ENCODE measurements at places on chromosomes 4 and X.

- H3K27me3 ChIP-seq = peaks cover 2% of the 10 kb centered on the region
- no peaks in the 10 kb centered on the region for H3K36me3 ChIP-seq
- peaks cover 13% of the 10 kb centered on the region for H3K4me1 ChIP-seq
- H3K27ac ChIP-seq = peak overlapping the region; percentile 64
Measured at GRCh38 chrX:154727871-154728270, 23.0 kb downstream of the GAB3 start.

DNA sequence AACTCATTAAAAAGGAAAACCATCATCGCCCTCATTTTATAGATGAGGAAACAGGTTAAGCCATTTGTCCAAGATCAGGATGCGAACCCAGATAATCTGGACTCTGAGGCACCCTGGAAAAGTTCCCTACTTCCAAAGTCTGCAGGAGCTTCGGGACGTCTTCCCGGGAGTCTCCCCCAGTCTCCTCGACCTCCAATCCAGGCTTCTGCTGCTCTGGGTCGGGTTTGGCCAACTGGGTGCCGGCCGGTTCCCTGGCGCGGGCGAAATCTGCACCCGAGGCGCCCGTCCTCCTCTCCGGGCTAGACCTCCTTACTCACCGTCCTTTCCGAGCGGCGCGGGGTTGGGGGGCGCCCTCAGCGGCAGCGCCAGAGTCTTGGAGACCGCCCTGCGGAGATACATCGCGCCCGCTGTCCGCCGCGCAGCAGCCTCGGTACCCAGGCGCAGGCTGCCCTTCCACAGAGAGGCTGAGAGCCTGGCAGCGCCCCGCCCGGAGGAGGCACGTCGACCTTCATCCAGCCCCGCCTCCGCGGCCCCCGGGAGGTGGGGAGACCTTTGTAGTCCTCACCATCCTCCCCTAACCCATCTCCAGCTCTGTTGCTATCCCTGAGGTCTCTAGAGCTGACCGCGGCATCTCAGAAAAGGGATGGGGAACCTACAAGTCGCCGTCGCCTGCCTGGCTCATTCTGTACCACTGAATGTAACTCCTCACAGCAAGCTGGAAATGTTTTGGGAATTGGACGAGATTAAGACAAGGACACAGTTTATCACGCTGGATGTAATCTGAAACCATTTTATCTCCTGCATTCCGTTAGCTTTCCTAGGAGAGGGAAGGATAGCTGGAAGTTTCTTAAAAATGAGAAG is at the start of gene MGARP:
TSS of gene MGARP (minus strand) at position 466 of the 861 bp plus-strand sequence. CDS start at position 399, 67 bp downstream.
- H3K4me3 ChIP-seq = peak within 1 kb of the TSS; percentile 53
- H3K27ac ChIP-seq = no peak within 1 kb of the TSS
- H3K4me1 ChIP-seq = peaks cover 3% of the 10 kb centered on the region
- H3K27me3 ChIP-seq = peaks cover 6% of the 10 kb centered on the region

DNA sequence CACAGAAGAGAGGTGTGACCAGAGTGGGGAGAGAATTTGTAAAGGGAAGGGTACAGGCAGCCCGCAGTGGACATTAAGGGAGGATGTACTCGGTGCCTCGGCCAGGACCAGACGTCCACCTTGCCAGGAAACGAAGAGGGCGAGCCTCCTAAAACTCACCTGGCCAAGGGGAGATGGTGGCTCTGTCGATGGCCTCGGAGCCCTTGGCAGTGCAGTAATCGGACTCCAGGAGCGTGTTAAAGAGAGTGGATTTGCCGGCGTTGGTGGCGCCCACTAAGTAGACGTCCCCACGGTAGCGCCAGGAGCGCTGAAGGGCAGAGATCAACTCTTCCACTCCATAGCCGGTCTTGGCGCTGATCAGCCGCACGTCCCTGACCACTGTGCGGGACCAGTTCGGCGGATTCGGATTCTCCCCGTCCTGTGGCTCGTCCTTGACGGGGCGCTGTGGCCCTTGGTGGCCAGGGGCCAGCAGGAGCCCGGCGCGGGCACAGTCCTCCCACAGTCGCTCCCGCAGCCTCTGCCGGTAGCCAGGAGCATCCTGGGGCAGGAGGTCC is 1.0 kb downstream of the NOA1 start:
- DNase-seq = no peak
- peaks cover 22% of the 10 kb centered on the region for H3K4me1 ChIP-seq
- H3K27me3 ChIP-seq = peaks cover 15% of the 10 kb centered on the region
- H3K4me3 ChIP-seq = peak overlapping the region; percentile 94
- peak overlapping the region; percentile 93 for H3K27ac ChIP-seq

DNA sequence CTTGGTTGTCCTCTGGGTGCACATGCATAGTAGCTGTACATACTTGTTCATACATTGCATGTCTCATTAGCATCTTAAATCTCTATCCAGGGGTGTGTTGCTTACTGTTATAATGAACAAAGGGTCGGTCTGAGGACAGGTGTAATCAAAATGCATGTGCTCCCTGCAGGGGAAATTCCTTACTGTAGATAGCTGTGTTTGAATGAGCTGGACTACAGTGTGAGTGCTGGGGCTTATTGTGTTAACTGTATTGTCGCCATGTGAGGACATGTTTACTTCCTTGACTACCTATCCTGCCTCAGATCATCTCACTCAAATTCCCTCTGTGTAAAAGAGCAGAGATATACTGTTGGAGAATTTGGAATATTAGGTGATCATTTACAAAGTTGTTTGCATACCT is 98.7 kb downstream of the KLHL34 start:
- peak; percentile 3 for DNase-seq
- H3K4me3 ChIP-seq = no peak overlapping the region
- no peaks in the 10 kb centered on the region for H3K36me3 ChIP-seq
- no peaks in the 10 kb centered on the region for H3K27me3 ChIP-seq
- peaks cover 21% of the 10 kb centered on the region for H3K4me1 ChIP-seq

DNA sequence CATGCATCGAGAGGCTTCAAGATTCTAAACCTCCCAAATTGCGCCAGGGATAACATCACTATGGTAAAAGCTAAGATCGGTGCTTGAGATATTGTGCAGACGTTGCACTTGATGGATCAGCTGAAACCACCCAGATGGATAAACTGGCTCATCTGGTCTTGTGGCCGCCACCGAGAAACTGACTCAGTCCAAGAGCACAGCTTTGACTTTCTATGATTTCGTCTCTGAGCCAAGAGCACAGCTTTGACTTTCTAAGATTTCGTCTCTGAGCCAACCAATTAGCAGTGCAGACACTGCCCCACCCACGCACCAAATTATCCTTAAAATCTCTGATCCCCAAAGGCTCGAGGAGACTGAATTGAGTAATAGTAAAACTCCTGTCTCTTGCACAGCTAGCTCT is 687.2 kb downstream of the FAM133A start:
- no peak for DNase-seq
- no peaks in the 10 kb centered on the region for H3K36me3 ChIP-seq
- H3K27me3 ChIP-seq = no peaks in the 10 kb centered on the region
- peaks cover 3% of the 10 kb centered on the region for H3K4me1 ChIP-seq
- no peak overlapping the region for H3K4me3 ChIP-seq

DNA sequence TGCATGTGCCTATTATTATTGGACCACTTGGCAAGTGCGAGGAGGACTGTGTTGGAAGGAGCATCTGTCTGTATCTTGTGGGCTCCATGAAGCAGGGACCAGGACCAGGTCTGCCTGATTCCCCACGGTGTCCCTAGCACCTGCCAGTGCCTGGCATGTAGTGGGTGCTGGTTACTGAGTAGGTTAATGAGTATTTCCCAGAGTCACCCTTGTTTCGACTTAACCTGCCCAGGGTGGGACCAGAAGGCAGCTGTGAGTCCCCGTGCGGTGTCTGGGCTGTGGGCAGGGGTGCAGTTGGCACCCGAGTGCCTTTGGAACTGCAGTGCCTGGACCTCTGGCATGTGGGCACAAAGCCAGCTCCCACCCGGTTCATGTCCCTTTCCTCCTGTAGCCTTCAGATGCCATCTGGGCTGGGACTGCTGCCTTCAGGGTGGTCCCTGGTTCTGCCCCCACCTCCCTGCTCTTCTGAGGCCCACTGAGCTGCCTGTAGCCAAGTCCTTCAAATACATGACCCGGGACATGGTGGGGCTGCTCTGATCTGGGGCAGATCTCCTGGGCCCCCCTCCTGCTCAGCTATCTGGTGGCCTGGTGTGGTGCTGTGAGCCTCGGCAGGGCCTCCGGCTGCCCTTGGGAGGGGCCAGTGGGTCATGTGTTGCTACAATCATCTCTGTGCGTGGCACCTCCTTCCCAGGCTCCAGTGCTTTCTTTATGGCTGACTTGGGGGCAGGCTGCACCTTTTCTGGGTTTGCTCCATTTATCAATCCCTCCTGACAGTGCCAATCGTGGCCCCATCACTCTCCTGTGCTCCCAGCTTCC is 53.0 kb upstream of the SORCS2 start:
- H3K27ac ChIP-seq = no peak overlapping the region
- no peaks in the 10 kb centered on the region for H3K4me1 ChIP-seq
- H3K36me3 ChIP-seq = no peaks in the 10 kb centered on the region
- H3K4me3 ChIP-seq = no peak overlapping the region
- H3K27me3 ChIP-seq = peaks cover 2% of the 10 kb centered on the region

GRCh38 chrX:30215357-30215843 is at the start of gene MAGEB2:
MAGEB2 (plus strand) TSS chrX:30215563; CDS start chrX:30218581, 3,018 bp downstream.
- DNase-seq = no peak
- peaks cover 4% of the 10 kb centered on the region for H3K4me1 ChIP-seq
- no peaks in the 10 kb centered on the region for H3K36me3 ChIP-seq
- H3K27ac ChIP-seq = no peak within 1 kb of the TSS
- H3K27me3 ChIP-seq = peaks cover 5% of the 10 kb centered on the region

DNA sequence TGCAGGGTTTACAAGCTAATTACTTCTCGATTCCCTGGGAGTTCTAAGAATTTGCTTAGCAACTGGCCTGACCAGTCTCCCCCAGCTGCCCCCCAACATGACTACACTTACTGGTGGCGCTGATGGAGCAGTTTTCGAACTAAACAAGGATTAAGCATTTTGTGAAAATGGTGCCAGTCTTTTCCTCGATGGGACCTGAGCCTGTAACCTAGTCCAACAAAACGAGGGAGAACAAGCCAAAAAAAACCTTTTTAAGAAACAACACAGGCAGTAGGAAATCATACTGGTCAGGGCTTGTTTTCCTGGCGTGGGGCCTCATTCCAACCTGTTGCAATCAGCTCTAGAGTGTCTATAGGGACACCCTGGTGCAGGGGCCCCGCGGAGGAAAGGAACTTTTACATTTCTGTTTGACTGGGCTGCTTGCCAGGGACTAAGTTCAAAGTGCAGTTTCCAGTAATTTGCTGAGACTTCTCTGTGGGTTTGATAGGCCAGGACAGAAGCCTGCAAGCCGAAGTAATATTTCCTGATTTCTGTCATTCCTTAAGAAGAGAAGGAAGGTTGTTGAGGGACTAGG is 158.7 kb downstream of the SPRY1 start:
- no peak overlapping the region for H3K27ac ChIP-seq
- no peaks in the 10 kb centered on the region for H3K36me3 ChIP-seq
- H3K4me1 ChIP-seq = peaks cover 38% of the 10 kb centered on the region
- H3K4me3 ChIP-seq = no peak overlapping the region
- H3K27me3 ChIP-seq = peaks cover 3% of the 10 kb centered on the region
- no peak for DNase-seq

DNA sequence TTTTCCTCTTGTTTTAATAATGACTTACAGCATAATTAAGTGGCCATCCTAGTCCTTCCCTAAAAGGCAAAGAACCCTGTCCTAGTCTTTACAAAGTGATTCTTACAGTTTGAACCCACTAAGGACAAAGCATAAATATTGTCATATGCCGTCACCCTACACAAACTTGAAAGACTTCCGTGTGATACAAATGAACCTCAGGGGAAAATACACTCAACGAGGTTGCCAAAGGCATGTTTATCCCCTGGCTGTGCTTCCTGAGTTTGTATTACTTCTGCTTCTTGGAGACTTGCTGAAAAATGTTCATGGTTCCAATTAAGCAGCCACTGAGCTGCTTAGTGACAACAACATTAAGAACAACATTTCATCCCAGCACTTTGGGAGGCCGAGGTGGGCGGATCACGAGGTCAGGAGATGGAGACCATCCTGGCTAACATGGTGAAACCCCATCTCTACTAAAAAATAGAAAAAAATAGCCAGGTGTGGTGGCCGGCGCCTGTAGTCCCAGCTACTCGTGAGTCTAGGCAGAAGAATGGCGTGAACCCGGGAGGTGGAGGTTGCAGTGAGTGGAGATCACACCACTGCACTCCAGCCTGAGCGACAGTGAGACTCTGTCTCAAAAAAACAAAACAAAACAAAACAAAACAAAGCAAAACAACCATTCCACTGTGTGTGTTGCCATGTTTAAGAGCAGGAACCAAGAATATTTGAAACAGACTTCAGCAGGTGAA is 16.2 kb downstream of the RASSF6 start:
- no peak for DNase-seq
- H3K27ac ChIP-seq = no peak overlapping the region
- no peaks in the 10 kb centered on the region for H3K36me3 ChIP-seq
- H3K27me3 ChIP-seq = no peaks in the 10 kb centered on the region
- H3K4me1 ChIP-seq = no peaks in the 10 kb centered on the region

- H3K4me3 ChIP-seq = no peak overlapping the region
- H3K27me3 ChIP-seq = no peaks in the 10 kb centered on the region
- no peaks in the 10 kb centered on the region for H3K36me3 ChIP-seq
- H3K27ac ChIP-seq = no peak overlapping the region
Measured at GRCh38 chr4:164319688-164320087, 434.2 kb upstream of the SMIM31 start.
